ENCODE measurements at places on chromosomes 1 and 21. TPM values are rescaled to one million over a fixed set of nuclear protein-coding genes. Genes with fewer than 3 reads are reported as not detected.

DNA sequence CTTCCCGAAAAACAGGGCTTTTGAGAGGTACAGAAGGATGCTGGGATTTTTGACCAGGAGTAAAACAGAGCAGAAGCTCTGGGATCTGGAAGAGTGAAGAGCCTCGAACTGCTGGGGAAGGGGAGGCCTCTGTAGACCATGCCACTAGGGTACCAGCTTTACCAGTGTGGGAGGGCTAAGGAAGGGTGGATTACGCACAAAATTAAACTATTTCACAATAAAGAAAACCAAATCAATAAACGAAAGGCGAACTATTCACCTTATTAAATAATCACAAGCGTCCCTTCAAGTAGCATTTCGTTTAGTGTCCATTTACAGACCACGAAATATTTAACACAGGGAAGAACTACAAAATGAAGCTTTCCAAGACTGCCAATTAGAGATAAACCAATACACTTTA lies 723 bp downstream of the CZIB start:
- no peak for DNase-seq

- no peak for DNase-seq
These were observed 66.6 kb downstream of the PIK3CD start for GRCh38 chr1:9718006-9718680.

GRCh38 chr1:51253691-51254090 lies 17.6 kb downstream of the RNF11 start:
- no peak for DNase-seq

- peak; percentile 74 for DNase-seq
These were observed 162.8 kb downstream of the NTPCR start for GRCh38 chr1:233113009-233113879.

The PARP1 gene
- total RNA-seq, result 140 TPM

The ALG6 gene
- total RNA-seq, result 4.0 TPM

The FPGT gene
- total RNA-seq, result 12.2 TPM

The MYCBP gene
- total RNA-seq, result 16.7 TPM

- DNase-seq, result no peak
These were observed 593.4 kb upstream of the ZP4 start for GRCh38 chr1:238484121-238484520.

DNA sequence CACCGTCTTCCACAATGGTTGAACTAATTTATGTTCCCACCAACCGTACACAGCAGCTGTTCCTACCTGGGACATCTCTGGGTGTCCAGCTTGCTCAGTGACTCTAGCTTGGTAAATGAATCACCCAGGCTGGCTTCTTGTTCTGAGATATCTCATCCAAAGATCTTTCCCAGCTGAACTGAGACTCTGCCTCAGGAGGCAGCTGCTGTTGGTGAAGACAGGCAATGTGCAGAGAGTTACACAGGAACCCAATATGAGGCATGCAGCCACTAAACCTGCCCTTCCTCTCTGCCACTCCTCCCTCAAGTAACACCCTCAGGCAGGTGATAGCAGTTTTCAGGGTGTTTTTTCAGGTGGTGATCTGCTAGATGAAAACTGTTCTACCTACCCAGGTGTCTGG lies 14.0 kb upstream of the FOXO6 start:
- no peak for DNase-seq

The FHAD1 gene
- total RNA-seq, result not detected

The GBP5 gene
- total RNA-seq, result 0.99 TPM

- DNase-seq, result no peak
These were observed 81.1 kb downstream of the TNFSF18 start for GRCh38 chr1:172969611-172970010.

The CFAP107 gene
- total RNA-seq, result not detected

The SLC30A2 gene
- total RNA-seq, result 6.4 TPM

GRCh38 chr1:107442551-107442950 lies 301.7 kb downstream of the NTNG1 start:
- no peak for DNase-seq

DNA sequence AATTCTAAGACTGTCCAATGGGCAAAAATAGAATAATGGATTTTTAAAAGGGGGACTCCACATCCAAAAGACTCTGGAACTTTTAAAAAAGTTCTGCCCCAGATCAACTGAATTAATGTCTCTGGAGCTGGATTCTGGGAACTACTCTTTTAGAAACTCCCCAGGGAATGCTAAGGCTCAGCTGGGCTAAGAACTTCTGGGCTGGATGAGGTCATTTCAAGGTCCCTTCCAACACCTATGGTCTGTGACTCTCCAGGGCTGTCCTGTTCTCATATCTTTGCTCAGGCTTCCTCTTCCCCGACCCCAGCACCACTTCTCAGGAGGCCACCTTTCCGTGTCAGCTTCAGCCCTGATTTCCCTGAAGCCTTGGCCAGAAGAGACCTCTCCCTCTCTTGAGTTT lies 13.5 kb upstream of the PLA2G2C start:
- no peak for DNase-seq

GRCh38 chr1:30184393-30185141 lies 538.8 kb downstream of the MATN1 start:
- no peak for DNase-seq

Measured in left ventricle myocardium superior (tissue), 1 donor.